ENCODE measurements at places on chromosomes 13 and 19.

GRCh38 chr13:96229356-96229755 is 139.4 kb downstream of the HS6ST3 start:
- DNase-seq = no peak

- no peak for DNase-seq
These were observed 2.0 kb downstream of the PPP6R1 start for GRCh38 chr19:55256562-55257460.

DNA sequence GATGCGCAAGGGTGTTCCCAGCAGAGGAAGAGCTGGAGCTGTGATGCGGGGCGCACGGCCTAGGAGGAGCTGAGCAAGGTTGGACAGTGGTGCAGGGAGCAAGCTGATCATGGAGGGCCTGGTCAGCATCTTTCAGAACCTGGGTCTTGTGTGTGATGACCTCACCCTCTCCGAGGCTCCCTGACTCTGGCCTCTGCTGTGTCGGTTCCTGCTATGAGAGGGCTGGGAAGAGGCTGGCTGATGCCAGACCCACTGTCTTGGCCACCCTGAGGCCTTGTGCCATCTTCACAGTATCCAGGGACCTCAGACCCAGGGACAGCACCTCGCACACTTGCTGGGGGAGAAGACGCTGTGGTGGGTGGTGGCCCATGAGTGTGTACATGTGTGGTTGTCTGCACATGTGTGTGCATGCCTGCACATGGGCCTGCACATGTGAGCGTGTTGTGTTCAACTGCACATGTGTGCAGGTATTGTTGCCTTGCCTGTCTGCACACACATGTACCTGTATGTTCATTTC is 16.5 kb upstream of the C13orf46 start:
- no peak for DNase-seq

GRCh38 chr13:99363391-99363790 is 56.2 kb upstream of the GPR183 start:
- no peak for DNase-seq

DNA sequence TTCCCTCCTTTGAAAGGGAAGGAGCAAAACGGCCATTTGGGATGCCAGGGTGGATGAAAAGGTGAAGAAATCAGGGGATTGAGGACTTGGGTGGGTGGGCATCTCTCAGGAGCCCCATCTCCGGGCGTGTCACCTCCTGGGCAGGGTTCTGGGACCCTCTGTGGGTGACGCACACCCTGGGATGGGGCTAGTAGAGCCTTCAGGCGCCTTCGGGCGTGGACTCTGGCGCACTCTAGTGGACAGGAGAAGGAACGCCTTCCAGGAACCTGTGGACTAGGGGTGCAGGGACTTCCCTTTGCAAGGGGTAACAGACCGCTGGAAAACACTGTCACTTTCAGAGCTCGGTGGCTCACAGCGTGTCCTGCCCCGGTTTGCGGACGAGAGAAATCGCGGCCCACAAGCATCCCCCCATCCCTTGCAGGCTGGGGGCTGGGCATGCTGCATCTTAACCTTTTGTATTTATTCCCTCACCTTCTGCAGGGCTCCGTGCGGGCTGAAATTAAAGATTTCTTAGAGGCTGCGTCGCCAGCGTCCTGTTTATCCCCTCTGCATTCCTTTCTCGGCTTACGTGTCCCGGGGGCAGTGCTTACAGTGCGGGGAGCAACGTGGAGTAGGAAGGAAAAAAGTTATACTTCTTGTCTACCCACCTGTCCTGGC is 15.2 kb upstream of the S1PR4 start:
- peak; percentile 51 for DNase-seq

GRCh38 chr19:49565261-49565660 is 15.1 kb downstream of the NOSIP start:
- DNase-seq = peak; percentile 62

GRCh38 chr13:109746364-109746763 is 40.0 kb downstream of the IRS2 start:
- DNase-seq = no peak

- no peak for DNase-seq
These were observed 54.5 kb downstream of the RGCC start for GRCh38 chr13:41511827-41512226.

DNA sequence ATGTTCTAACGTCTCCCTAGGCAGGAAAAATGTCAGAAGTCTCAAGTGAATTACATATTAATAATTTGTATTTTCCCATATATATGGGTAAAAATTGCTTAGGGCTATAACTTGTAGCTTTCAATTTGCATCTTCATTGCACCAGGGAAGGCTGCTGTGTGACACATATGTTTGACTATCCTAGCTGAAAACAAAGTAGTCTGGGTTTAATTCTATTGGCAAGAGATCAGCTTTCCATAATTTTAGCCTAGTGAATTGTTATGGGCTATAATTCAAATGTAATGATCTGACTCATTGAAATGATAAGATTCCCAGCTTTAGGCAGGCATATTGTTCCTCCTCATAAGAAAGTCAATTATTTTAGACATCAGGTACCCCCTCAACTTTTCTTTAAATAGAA is 553.1 kb downstream of the DCT start:
- no peak for DNase-seq

DNA sequence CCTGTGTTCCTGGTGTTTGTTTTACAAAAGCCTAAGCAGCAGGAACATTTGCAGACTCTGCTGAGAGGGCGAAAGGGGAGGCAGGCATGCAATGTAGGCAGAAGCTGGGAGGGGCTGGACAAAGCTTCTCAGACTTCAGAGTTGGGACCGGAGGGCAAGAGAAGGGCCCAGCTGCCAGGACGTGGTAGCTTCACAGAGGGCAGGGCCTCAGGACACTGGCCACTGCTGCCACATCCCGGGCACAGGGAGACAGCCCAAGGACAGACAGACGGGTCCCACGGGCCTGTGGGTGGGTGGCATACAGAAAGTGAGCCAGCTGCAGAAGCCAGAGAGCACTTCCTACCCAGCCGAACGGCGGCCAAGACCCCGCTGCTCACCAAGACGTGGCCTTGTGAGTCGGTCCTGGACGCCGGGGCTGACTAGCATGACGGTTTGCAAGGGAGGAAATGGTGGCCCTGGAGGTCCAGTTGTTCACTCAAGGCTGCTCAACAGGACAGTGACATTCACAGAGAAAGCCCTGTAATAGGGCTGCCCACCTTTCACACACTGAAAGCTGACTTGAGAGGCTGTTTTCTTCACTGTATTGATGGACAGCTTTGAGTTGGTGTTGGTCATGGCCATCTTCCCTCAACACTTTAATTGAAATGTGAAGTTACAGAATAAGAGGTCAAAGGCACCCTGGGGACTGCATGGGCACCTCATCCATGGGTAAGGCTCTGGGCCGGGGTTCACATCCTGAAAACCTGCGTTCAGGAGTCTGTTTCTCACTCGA is 23.7 kb upstream of the TFDP1 start:
- no peak for DNase-seq

GRCh38 chr13:109096101-109096500 is 466.7 kb downstream of the MYO16 start:
- no peak for DNase-seq

GRCh38 chr13:40446365-40446764 is 220.1 kb downstream of the FOXO1 start:
- DNase-seq = no peak

DNA sequence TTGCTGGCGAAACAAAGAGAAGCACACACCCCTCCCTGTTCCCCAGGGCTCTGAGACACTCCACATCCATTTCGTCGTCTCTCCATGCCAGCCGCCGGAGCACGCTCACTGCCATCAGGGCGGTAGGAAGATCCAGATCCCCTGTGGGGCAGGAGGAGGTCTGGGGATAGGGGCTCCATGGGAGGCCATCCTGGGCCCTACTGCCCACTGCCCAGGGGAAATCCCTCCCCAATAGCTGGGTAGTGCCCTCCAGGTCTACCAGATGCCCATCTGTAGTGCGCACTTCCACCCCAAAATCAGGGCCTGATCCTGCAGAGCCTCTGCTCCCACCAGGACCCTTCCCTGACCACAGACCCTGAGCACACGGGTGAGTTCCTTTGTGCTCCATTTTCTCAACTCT is 80.3 kb downstream of the EFNB2 start:
- DNase-seq = no peak
